Heart left ventricle (tissue), 16 donors: ENCODE measurements at places on chromosomes 11 and 22. TPM values are rescaled to one million over a fixed set of nuclear protein-coding genes. Genes with fewer than 3 reads are reported as not detected.

- no peak for DNase-seq
Observed at GRCh38 chr11:102260241-102260640, 57.0 kb upstream of the BIRC3 start.

- peak; percentile 78 for DNase-seq
Observed at GRCh38 chr11:61983419-61983818, 16.0 kb upstream of the FTH1 start.

- no peak for DNase-seq
Observed at GRCh38 chr11:68929706-68930570, 26.2 kb downstream of the IGHMBP2 start.

GRCh38 chr11:57340039-57340615 is 2.0 kb downstream of the P2RX3 start:
- DNase-seq, result no peak

GRCh38 chr22:40641269-40641668 is 4.8 kb upstream of the MRTFA start:
- DNase-seq, result no peak

GRCh38 chr11:74478877-74479731 is 11.8 kb upstream of the KCNE3 start:
- DNase-seq, result no peak

DNA sequence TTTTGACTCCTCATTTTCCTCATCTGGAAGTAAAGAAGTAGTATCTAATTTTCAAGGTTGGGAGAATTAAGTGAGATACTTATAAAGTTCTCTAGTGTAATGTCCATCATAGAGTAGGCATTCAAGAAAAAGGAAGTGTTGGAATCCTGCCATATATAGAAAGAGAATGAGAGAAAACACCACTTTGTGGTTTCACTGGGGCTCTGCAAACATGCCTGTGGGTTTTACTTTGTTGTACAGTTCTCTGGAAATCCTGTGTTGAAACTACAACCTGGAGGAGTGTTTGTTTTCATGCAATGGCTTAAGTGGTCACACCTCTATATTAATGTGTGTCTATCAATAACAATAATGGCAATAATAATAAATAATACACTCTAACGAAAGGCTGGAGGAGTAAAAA is 741.7 kb downstream of the NELL1 start:
- no peak for DNase-seq

GRCh38 chr11:20563866-20564265 is 35.5 kb upstream of the SLC6A5 start:
- no peak for DNase-seq

ASCC2 gene
- total RNA-seq, result 36.7 TPM

PKDREJ gene
- 0.16 TPM for total RNA-seq

HBB gene
- 316 TPM for total RNA-seq

PAMR1 gene
- 5.4 TPM for total RNA-seq
